ENCODE measurements at places on chromosomes 13 and 19. TPM values are rescaled to one million over a fixed set of nuclear protein-coding genes. Genes with fewer than 3 reads are reported as not detected.

VSIG10L gene
- polyA plus RNA-seq = 0.81 TPM

LACC1 gene
- 4.7 TPM for polyA plus RNA-seq

COX7A1 gene
- polyA plus RNA-seq = 665 TPM

CIRBP gene
- polyA plus RNA-seq = 81.4 TPM

ZNF548 gene
- polyA plus RNA-seq = 0.88 TPM

ZIM2 gene
- 0.14 TPM for polyA plus RNA-seq

KASH5 gene
- polyA plus RNA-seq = not detected

IRGC gene
- not detected for polyA plus RNA-seq

SBK3 gene
- polyA plus RNA-seq = not detected

CRX gene
- not detected for polyA plus RNA-seq

NCAN gene
- polyA plus RNA-seq = 1.6 TPM

ZNF440 gene
- polyA plus RNA-seq = 3.7 TPM

ZNF417 gene
- 1.8 TPM for polyA plus RNA-seq

CCL25 gene
- not detected for polyA plus RNA-seq

KRTDAP gene
- polyA plus RNA-seq = 0.58 TPM

DACH1 gene
- polyA plus RNA-seq = 62.9 TPM

DPF1 gene
- 0.87 TPM for polyA plus RNA-seq

MYO1F gene
- polyA plus RNA-seq = 1.5 TPM

SERTAD3 gene
- polyA plus RNA-seq = 0.43 TPM

FUT6 gene
- not detected for polyA plus RNA-seq

NUDT15 gene
- polyA plus RNA-seq = 20.6 TPM

PTPRS gene
- 0.86 TPM for polyA plus RNA-seq

ABHD13 gene
- 18.6 TPM for polyA plus RNA-seq

RFPL4AL1 gene
- not detected for polyA plus RNA-seq

ZNF729 gene
- polyA plus RNA-seq = not detected

LIM2 gene
- polyA plus RNA-seq = not detected

MIR17HG gene
- 0.63 TPM for polyA plus RNA-seq

CTXN1 gene
- 2.1 TPM for polyA plus RNA-seq

COPE gene
- 20.6 TPM for polyA plus RNA-seq

ZNF416 gene
- polyA plus RNA-seq = 1.5 TPM

IL4I1 gene
- polyA plus RNA-seq = not detected

ZIC2 gene
- polyA plus RNA-seq = 16.0 TPM

CRLF1 gene
- not detected for polyA plus RNA-seq

RXFP2 gene
- not detected for polyA plus RNA-seq

ITGBL1 gene
- not detected for polyA plus RNA-seq

S1PR5 gene
- polyA plus RNA-seq = not detected

PGLYRP1 gene
- polyA plus RNA-seq = not detected

HNRNPM gene
- 13.6 TPM for polyA plus RNA-seq

PTBP1 gene
- 0.62 TPM for polyA plus RNA-seq

HCN2 gene
- polyA plus RNA-seq = 0.38 TPM

TDRD12 gene
- polyA plus RNA-seq = 0.10 TPM

DIRAS1 gene
- polyA plus RNA-seq = 0.22 TPM

ALG5 gene
- 117 TPM for polyA plus RNA-seq

CGB3 gene
- not detected for polyA plus RNA-seq

SYNGR4 gene
- polyA plus RNA-seq = not detected

PSG1 gene
- 0.67 TPM for polyA plus RNA-seq

CEACAM20 gene
- polyA plus RNA-seq = not detected

IL12RB1 gene
- not detected for polyA plus RNA-seq

ABCC4 gene
- polyA plus RNA-seq = 1.4 TPM

AP1M2 gene
- not detected for polyA plus RNA-seq

ZNF296 gene
- not detected for polyA plus RNA-seq

NACC1 gene
- polyA plus RNA-seq = 0.63 TPM

TUBGCP3 gene
- polyA plus RNA-seq = 6.8 TPM

Measured in Purkinje cell (primary cell).